ENCODE measurements at places on chromosomes 1 and 21.

DNA sequence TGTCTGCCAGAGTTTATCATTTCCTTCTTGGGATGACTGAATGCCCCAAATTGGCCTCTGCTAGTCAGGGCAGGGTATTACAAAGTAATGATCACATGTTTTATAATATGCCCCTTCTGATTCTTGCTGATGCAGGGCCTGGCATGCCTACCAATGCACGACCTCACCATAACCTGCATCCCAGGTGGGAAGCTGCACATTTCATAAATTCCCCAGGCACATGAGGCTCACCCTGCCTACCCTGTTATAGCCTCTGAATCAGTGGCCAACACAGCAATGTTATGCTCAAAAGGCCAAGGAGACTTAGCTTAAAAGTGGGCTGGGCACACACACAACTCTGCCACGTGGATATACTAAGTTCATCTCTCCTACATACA lies 28.0 kb upstream of the XPR1 start:
- no peak for DNase-seq

DNA sequence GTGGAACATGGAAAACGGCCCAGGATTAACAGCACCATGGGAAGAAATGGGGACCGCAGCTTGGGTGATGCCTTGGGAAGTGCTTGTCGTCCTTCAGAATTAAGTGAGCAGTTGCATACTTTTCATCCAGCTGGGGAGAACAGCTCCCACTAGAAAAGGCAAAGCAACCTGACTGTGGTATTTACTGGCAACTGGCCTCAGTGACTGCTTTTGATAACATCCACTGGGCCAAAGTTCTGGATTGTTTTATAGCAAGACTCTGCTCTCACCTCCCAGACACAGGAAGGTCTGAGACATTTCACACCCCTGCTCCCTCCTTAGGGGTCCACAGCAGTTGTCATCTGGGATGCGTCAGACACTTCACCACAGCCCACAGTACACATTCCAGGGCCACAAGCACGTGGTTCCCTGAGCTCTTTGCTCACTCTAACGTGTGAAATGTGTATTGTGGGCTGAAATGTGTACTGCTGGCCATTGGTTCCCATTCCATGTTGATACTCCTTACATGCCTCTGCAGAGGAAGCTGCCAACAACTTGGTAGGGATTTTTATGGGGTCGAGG lies 6.6 kb downstream of the PAPPA2 start:
- no peak for DNase-seq

DNA sequence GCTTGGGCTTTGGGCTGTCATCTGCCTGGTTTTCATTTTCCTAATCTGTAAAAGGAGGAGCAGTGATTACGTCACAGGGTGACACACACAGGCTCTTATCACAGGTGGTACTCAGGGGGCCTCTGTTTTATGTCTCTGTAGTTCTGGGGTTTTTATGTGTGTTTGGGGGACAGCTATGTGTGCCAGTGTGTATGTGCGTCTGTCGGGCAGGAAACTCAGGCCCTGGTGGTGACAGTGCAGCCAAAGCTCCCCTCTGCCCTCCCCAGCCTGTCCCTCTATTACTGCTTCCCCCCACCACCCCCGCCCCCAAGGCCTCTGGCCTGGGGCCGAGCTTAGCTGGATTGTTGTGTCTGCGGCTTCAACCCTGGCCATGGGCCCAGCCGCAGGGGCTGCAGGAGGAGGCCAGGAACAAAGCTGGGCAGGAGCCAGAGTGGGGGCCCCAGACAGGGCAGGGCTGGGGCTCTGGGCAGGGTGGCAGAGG lies 13.3 kb downstream of the MFAP2 start:
- no peak for DNase-seq

GRCh38 chr1:227777156-227777555 lies 38.3 kb upstream of the PRSS38 start:
- DNase-seq = no peak

GRCh38 chr21:37603129-37603528 lies 236.6 kb downstream of the DYRK1A start:
- DNase-seq = no peak

DNA sequence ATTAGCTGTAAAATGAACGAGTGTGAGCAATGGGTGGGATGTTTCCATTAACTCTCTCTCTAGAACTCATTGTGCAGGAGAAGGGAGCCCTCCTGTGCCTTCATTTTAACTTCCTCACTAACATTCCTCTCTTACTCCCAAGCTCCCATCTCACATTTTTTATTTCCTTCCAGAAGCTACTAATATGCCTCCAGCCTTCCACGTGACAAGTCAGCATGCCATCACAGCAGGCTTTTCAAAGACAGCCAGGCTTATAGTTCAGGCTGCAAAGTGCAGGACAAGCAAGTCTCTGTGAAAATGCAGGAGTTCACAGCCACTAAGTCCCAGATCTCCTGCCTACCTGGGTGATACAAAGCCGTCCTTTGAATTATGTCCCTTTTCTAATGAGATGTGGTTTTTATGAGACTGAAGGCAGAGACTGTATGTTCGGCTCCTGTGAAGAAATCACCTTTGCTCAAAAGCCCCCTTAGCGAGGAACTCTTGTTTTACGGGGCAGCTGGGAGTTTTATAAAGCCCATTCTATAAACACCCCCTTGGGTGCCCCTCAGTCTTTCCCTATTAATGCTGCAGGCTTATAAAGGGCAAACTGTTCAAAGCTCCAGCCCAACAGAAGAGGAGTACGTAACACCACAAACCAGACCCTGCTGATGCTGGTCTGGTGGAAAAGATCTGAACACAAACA lies 14.8 kb upstream of the ANGPTL7 start:
- DNase-seq = no peak

DNA sequence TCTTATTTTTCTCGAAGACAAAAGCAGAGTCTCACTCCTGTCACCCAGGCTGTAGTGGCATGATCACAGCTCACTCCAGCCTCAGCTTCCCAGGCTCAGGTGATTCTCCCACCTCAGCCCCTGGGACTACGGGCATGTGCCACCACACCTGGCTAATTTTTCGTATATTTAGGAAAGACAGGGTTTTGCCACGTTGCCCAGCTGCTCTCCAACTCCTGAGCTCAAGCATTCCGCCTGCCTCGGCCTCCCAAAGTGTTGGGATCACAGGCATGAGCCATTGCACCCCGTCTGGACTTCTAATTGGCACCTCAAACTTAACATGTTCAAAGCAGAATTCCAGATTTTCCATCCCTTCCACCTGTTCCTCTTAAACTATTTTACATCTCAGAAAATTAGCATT lies 19.0 kb upstream of the LRRC8C start:
- no peak for DNase-seq

All from renal pelvis (tissue), 12 donors.